ENCODE measurements at places on chromosomes 6 and 20. TPM values are rescaled to one million over a fixed set of nuclear protein-coding genes. Genes with fewer than 3 reads are reported as not detected.

FAM184A gene
- total RNA-seq, result not detected

FAM83B gene
- 0.02 TPM for total RNA-seq

FGD2 gene
- not detected for total RNA-seq

BPI gene
- not detected for total RNA-seq

TLDC2 gene
- not detected for total RNA-seq

OSER1 gene
- 56.1 TPM for total RNA-seq

TPX2 gene
- total RNA-seq, result 97.3 TPM

VARS1 gene
- total RNA-seq, result 49.4 TPM

IL20RA gene
- total RNA-seq, result not detected

BHLHE23 gene
- total RNA-seq, result not detected

TOX2 gene
- total RNA-seq, result 14.3 TPM

RHAG gene
- total RNA-seq, result not detected

ZNF334 gene
- not detected for total RNA-seq

GSTA2 gene
- not detected for total RNA-seq

MYCT1 gene
- total RNA-seq, result 0.05 TPM

PPP1R3G gene
- 2.6 TPM for total RNA-seq

TCF19 gene
- total RNA-seq, result 15.0 TPM

KCNG1 gene
- total RNA-seq, result 35.1 TPM

CPXM1 gene
- not detected for total RNA-seq

CAGE1 gene
- not detected for total RNA-seq

C6orf15 gene
- not detected for total RNA-seq

SRSF12 gene
- 1.2 TPM for total RNA-seq

ARMC12 gene
- total RNA-seq, result 0.55 TPM

BMP2 gene
- total RNA-seq, result 0.24 TPM

ISM1 gene
- total RNA-seq, result 0.12 TPM

FERMT1 gene
- total RNA-seq, result 16.5 TPM

RNF39 gene
- total RNA-seq, result 0.05 TPM

SYCP2L gene
- total RNA-seq, result 1.9 TPM

THBS2 gene
- total RNA-seq, result 0.05 TPM

PIGT gene
- 96.5 TPM for total RNA-seq

BMP7 gene
- total RNA-seq, result 0.63 TPM

ELOVL4 gene
- total RNA-seq, result 1.7 TPM

FOXC1 gene
- total RNA-seq, result 6.4 TPM

CST5 gene
- not detected for total RNA-seq

FKBP1C gene
- 2.1 TPM for total RNA-seq

SOBP gene
- 0.60 TPM for total RNA-seq

MRAP2 gene
- 1.8 TPM for total RNA-seq

GHRH gene
- not detected for total RNA-seq

BPIFA1 gene
- total RNA-seq, result not detected

MTRF1L gene
- 16.1 TPM for total RNA-seq

GATA5 gene
- 0.66 TPM for total RNA-seq

SMLR1 gene
- not detected for total RNA-seq

MUC22 gene
- 0.02 TPM for total RNA-seq

PEX7 gene
- total RNA-seq, result 5.1 TPM

LIME1 gene
- 10.8 TPM for total RNA-seq

SLC35D3 gene
- not detected for total RNA-seq

RPS6KA2 gene
- 0.30 TPM for total RNA-seq

DSE gene
- total RNA-seq, result 14.9 TPM
